Stimulated activated CD8-positive, alpha-beta memory T cell treated with anti-CD3 and anti-CD28 coated beads, Interleukin-15, amount 100 ng/mL, for 4 hours (primary cell): ENCODE measurements at places on chromosomes 2 and 18.

DNA sequence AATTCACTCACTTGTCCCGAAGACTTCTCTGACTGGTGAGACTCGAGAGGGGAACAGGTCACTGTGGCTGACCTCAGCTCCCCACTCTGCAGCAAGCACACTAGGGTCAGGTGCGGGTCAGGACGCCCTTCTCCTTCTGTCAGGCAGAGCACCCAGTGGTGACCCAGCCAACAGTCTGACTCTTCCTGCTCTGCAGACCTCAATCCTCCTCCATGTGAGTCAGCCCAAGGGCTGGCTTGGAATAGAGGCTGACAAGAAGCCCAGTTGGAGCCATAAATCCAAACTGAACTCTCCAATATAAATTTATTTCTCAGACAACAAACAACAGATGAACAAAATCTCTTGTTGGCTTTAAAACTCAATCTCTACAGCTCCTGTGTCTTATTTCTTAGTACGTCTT lies 253.1 kb downstream of the SH3BP4 start:
- DNase-seq, result no peak

DNA sequence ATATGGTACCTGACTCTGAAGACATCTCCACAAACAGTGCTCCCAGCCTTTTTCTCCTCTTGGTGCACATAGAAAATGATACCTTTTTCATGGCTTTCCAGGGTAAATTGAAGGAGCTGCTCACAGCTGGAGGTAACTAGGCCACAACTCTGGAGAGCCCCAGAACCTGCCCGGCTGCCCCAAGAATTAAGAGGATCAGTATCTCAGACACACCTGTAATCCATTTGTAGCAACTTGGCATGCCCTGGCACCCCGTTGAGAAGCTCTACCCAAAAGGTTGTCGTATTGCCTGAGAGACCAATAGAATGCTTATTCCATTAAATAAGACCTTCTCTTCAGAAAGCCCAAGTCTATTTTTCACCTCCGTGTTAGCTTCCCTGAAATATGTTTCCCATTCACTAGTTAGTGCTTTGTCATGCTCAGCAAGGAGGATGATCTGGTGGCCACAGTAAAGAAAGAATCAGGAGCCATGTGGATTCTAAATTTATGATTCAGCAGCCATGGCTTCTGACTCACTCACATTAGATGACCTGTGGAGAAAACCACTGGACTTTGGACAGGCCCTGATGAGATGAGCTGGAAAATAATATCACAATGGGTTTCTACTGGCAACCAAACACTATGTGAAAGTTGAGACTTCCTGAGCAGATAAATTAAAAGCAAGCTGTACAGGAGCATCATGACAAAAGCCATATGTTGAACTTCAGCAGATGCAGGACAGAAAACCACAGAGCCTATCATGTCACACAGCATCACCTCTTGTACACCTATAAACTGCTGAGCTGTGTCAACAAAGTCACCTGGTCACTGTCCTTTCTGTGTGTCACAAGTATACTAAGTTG lies 253.3 kb upstream of the OSR1 start:
- no peak for DNase-seq

DNA sequence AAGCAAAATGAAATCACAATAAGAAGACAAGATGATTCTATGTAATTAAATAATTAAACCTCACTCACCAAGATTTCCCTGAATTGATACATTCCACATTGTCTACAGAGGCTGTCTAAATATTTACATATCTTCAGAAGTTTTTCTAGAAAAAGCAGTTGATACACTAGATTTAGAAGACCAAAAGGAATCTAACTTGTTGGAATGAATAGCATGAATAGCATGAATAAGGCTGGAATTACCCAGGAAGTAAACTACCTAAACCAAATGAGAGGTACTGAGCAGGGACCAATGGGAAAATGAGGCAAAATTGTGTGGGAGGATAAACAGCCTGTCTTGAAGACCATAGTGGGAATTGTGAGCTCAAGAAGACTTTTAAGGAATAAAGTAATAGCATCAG lies 479.7 kb downstream of the TXNL1 start:
- DNase-seq, result no peak

DNA sequence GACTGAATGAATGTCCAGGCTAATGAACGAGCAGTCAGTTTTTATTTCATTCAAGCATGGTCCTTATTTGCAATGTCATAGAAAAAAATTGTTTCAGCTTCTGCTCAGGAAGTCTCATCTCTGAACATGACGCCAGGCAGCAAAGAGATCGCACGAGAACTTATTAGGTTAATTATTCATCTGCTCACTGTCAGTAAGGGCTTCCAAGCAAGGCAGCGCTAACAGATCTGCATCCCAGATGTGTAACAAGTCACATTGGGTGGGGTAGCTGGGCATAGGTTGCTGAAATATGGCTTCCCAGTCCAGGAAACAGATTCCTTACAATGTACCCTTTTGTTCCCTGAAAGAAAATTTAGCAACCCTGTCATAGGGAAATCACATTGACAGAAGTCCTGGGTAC lies 63.5 kb downstream of the ANKRD44 start:
- no peak for DNase-seq

DNA sequence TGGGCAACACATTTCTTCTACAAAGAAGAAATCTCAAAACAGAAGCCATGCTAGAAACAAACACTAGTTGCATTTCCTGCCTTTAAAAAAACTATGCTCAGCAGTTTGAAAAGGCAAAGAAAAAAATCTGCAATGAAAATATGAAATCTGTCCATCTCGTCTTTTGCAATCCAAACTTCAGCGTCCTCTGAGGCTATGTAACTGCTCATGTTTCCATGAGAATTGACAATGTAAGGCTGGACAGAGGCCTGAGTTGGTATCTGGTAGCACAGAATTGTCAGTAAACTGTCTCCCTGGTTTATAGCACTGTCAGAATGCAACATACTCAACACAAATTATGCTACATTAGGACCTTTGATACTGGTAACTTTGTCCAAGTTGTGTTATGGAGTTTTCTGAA lies 429.9 kb downstream of the ARHGAP15 start:
- no peak for DNase-seq

DNA sequence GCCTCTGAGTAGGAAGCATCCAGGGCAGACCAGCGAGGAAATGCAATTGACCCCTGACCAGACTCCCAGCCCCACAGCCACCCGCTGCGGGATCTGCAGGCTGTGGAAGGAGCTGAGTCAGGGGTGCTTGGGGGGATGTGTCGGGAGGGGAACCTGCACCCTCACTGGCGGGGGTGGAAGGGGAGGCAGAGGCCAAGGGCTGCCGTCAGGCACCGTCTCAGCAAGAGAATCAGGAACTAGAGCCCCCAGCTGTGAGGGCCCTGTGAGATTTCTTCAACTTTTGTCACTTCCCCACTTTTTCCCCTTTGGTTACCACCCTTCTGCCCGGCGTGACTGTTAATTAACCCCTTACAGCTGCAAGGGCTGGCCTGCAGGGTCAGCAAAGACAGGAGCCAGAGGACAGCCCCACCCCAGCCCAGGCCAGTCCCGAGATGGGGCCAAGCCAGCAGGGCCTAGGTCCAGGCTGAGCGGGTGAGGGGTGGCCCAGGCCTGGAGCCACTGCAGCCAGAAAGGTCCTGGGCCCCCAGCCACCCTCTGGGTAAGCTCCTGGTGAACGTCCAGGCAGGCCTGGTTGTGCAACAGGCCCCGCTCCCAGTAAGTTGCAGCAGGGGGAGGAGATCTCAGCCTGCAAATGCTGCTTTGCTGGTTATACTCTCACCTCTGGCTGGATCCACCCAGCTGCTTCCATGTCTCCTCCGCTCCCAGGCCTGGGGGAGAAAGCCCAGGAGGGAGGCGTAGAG lies 147.0 kb upstream of the ID2 start:
- no peak for DNase-seq

GRCh38 chr2:169386722-169387121 lies 24.4 kb upstream of the LRP2 start:
- no peak for DNase-seq
